Activated CD4-positive, alpha-beta T cell treated with anti-CD3 and anti-CD28 coated beads, Interleukin-2, amount 50 U/mL, for 48 hours (primary cell): ENCODE measurements at places on chromosomes 7 and 10.
A peak's percentile ranks its signal among the peaks of the same experiment; 100 is the strongest.

DNA sequence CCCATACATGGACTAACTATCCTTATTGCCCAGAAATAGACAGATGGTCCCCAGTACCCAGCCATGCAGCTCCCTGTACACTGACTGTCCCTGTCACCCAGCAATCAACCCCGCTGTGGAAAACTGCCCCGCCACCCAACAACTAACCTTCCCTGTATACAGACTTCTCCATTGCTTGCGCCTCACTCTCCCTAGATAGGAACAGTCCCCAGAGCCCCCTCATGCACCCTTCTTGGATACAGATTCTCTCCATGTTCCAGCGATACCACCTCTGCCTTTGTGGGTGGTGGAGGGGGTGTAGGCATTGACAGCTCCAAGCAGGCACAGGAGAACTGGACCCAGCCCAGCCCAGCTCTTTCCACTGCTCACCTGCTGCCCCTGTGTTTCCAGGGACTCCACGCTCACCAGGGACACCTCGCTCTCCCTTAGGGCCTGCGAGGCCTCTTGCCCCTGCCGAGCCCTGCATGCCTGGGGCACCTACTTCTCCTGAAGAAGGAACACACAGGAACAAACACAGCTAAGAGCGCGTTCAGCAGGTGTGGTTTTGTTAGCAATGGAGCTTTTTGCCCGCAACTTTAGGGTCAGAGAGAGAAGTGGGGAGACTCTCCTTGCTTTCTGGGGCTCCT is 7.2 kb downstream of the SFTPD start:
- DNase-seq = no peak

DNA sequence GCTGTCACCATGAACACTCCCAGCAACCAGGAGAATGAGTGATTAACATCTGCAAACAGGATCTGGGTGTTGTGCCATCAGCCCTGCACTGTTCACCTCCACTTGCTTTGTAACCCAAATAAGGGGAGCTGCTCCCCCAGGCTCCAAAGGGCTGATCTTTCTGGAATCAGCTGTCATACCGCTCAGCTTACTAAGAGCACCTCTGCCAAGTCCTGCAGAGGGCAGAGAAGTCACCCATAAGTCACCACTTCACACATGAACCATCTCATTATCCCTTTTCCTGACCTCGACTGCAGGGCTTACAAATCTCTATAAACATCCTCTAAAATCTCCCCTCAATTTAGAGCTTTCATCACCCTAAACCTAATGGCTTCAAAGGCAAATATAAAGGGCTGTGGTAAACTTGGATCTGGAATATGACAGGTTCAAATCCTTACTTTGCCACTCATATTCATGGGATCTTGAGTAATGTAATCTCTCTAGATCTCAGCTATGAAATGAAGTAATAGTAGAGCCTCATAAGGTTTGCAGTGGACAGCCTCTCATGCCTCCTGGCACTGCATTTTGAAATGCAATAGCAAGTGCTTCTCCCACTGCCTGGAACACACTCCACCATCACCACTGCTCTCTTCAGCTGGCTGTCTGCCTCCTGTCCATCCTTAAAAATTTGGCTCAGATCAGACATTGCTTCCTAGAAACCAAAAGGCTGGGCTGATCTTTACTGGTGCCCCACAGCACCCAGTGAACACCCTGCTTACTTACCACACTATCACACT is 38.8 kb downstream of the ERLIN1 start:
- DNase-seq = no peak

DNA sequence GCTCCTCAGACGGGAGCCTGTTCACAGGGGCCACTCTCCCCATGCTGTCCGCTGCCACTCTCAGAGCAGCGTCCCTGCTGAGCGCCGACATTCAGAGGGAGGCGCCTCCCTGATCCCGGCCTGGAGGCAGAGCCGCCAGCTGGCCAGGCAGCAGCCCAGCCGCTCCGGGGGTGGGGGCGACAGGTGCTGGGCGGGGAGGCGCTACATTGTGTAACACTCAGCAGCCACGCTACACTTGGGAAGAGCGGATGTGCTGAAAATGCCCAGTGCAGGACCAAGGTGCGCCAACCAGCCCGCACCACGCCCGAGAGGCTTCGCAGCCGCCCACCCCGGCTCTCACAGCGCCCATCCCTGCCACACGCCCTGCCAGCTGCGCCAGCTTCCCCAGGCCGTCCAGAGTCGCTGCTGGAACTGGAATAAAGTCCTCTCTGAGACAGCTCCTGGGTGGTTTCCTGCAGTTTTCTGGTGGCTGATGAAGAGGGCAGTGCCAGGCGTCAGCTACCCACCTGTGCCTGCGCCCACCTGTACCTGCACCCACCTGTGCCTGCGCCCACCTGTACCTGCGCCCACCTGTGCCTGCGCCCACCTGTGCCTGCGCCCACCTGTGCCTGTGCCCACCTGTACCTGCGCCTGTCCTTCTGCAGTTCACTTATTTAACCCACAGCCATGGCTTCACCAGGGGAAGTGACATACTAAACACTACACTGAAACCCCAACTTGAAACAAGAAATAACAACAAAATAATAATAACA is 25.7 kb downstream of the STK32C start:
- DNase-seq = no peak

- no peak for DNase-seq
Observed at GRCh38 chr7:28748933-28749584, 209.1 kb downstream of the TRIL start.

DNA sequence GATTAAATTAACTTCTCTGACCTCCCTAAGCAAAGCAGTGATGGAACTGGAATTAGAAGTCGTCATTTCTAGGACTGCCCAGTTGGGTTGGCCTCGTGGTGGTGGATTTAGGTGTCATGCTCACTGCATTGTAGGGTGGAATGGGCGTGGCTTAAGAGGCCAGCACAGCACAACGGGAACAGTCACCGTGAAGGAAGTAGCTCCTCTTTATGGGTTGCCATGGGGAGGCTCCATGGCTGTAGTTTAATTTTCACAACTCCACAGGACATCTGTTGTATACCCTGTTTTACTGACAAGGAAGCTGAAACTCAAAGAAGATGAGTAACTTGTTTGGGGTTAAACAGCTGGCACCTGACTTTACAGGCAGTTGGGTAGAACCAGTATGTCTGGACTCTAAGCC is 208.3 kb downstream of the CELF2 start:
- DNase-seq = peak; percentile 79

DNA sequence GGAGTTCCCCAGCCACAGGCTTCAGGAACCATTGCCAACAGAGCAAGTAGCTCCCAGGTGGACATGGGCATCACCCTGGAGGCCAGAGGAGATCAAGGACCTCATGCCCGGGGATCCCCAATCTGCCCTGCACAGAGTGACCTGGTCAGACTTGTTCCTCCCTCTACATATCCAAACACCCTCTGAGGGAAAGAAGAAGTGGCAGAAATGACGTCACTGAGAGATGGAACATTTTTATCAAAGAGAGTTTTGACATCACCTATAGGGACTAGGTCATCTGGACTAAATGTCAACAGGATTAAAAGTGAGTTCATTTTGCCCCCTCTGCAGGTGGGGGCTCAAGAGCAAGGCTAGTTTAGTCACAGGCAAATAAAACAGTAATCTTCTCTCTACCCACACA is 273.7 kb downstream of the SKAP2 start:
- no peak for DNase-seq

GRCh38 chr7:94656925-94657731 is 1.2 kb upstream of the SGCE start:
- DNase-seq = peak; percentile 16

DNA sequence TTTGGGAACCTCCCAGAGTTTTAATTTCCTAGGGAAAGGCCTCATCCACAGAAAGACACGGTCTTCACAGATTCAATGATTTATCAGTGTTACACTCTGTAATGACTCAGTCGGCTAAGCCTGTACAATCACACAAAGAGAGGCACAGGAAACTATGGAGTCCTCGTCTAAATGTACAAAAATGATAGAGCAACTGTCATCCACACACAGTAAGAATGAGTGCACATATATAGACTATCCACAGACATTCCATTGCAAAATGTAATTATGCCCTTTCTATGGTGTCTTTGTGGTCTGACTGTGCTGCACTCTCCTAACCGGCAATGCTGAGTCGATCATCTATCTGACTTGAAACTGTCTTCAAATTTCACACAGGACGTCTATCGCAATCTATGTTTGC is 3.5 kb upstream of the NAMPT start:
- no peak for DNase-seq

DNA sequence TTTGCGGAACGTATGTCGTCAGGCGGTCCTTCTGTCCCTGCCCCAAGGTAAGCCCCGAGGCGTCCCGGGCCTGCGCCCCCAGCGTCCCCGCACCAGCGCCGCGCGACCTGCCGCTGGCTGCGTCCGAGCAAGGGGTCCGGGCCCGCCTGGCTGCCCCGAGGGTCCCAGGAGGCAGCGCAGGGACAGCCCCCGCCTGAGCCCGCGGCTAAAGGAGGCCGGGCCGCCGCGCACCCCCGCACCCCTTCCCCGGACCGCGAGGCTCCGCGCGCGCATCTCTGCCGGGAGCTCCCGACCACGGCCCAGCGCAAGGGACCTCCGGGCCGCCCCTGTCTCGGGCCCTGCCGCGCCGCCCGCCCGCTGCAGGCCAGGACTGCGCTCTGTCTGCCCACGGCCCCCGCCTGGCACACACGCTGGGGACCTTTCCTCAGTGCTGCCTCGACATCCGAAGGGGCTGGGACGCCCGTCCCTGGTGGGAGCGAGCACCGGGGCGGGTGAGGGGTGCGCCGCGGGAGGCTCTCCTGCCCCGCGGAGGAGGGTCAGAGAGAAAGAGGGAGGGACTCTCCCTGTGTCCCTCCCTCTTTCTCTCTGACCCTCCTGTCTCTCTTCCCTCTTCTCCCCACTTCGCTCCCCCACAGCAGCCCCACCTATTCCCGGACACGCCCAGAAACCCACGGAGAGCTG is 25.0 kb downstream of the SHH start:
- DNase-seq = no peak

- DNase-seq = no peak
Observed at GRCh38 chr10:108238261-108238660, 1073.8 kb upstream of the SORCS1 start.

GRCh38 chr10:90964781-90965465 is 44.0 kb upstream of the ANKRD1 start:
- DNase-seq = no peak

GRCh38 chr10:73857446-73857845 is 16.9 kb downstream of the CAMK2G start:
- peak; percentile 56 for DNase-seq
